ENCODE measurements at places on chromosomes 1 and 21.
A peak's percentile ranks its signal among the peaks of the same experiment; 100 is the strongest.

- no peak for DNase-seq
Observed at GRCh38 chr1:84834419-84835064, 58.5 kb downstream of the LPAR3 start.

- no peak for DNase-seq
Observed at GRCh38 chr1:58870298-58870676, 86.4 kb upstream of the JUN start.

DNA sequence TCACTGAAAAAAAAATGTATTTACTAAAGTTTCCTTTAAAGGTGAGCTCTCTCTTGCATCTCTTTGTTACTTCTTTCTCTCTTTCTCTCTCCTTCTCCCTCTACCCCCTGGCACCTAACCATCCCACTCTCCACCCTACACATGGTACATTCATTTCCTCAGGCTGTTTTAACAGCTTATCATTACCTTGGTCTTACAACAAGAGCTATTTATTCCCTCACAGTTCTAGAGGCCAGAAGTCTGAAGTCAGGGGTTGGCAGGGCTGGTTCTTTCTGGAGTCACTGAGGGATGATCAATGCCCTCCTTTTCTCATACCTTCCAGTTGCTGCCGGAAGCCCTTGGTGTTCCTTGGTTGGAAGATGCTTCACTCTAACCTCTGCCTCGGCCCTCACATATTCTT lies 91.1 kb upstream of the DSCAM start:
- DNase-seq: no peak

GRCh38 chr1:99849413-99849743 lies 783 bp upstream of the AGL start:
- peak; percentile 31 for DNase-seq

- no peak for DNase-seq
Observed at GRCh38 chr1:104856091-104856490, 1106.4 kb downstream of the AMY1C start.

GRCh38 chr1:9601942-9602793 lies 13.5 kb downstream of the TMEM201 start:
- no peak for DNase-seq

GRCh38 chr21:32602099-32602498 lies 10.1 kb downstream of the CFAP298 start:
- DNase-seq: no peak

DNA sequence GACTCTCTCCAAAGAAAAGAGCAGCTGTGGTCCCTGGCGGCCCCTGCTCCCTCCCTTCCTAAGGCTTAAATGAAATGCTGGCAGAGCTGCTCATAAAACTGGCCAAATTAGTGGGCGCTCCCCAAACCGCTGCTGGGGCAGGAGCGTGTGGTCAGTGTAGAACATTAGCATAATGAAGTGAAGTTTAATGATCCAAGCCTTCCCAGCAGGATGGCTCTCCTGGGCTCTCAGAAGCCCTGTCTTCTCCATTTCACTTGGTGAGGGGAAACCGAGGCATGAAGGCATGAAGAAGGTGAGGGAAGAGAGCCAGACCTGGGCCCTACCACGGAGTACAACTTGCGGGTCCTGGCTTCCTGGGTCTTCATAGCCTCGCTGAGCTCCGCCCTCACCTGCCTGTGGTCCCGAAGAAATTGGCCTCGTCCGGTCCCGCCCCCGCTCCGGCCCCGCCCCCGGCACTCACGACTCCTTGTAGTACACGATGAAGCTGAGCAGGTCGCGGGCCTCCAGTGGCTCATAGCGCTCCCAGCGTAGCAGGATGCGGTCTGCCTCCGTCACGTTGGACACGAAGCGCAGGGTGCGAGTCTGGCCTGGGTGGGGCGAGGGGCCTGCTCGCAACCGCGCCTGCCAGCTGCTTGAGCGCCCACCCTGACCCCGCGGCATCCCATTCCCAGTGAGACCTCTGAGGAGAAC lies 10.3 kb downstream of the INSRR start:
- DNase-seq: no peak

DNA sequence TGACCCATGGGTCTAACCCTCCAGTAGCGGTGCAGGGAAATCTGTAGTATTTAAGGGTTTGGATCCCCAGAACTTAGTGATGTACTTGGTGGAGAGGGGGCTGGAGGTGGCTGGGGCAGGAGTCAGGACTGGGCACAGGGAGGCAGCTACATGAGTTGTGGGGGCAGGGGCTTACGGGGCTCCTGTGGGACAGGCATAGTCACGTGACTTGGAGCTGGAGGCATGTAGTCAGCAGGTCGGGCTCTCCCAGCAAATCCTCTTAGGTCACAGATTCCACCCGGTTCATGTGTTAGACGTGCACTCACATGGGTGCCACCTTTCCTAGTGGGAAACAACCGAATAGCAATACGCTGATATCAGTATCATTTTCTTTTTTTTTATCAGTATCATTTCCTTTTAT lies 112.1 kb downstream of the PCP4 start:
- DNase-seq: no peak

GRCh38 chr1:58412071-58412580 lies 134.4 kb downstream of the OMA1 start:
- no peak for DNase-seq

DNA sequence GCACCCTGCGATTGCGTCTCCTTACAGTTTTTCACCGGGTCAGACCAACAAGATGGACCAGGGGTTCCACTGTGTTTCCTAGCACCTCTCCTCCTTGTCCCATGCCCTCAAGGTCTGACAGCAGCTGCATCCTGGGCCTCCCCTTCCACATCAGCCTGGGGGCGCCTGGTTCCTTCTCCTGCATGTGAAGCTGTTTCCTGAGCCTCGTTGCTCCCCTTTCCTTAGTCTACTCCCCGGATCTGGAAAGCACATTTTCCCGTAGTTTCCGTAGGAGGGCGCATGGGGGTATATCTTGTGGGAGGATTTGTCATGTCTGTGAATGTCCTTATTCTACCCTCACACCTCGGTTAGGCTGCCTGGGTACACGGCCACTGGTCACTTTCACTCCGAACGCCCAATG lies 6.1 kb downstream of the PRDM15 start:
- no peak for DNase-seq

DNA sequence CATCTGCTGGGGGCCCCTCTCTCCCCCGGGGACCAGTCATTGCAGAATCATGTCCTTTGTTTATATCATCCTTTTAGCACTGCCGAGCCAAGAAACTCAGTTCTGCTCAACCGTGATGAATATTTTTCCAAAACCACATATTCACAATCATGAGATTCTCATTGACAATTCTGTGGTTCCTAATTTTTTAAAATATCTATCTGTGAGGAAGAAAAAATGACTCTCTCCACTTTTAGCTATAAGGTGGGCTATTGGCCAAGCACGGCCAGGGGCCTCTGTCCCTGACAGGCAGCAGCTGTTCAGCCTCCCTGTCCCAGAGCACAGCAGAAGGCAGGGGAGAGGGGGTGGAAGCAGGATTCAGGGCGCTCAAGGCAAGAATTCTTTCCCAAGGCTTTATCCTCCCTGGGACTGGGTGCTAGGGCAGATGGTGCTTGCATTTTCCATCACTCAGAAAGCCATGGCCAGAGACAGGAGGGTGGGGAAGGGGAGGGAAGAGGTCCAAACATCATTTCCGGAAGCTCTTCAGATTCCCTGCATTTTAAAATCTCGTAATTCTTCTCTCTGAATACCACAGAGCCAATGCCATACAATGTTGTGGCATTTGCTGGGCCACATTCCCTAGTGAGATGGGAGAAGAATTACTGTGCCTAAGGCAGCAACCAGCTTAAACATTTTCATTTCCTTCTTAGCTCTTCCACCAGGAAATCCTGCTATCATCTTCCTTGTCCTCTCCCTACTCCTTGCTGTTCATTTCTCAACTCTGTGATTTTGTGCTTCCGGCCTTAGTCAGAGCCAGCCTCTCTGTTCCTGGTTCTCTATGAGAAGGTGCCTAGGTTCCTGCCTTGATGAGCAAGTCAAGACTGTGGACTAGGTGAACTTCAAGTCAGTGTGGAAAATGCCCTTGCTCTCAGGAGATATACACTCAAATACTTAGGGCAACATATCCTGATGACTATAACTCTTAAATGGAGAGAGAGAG lies 60.3 kb downstream of the KCNJ6 start:
- no peak for DNase-seq

DNA sequence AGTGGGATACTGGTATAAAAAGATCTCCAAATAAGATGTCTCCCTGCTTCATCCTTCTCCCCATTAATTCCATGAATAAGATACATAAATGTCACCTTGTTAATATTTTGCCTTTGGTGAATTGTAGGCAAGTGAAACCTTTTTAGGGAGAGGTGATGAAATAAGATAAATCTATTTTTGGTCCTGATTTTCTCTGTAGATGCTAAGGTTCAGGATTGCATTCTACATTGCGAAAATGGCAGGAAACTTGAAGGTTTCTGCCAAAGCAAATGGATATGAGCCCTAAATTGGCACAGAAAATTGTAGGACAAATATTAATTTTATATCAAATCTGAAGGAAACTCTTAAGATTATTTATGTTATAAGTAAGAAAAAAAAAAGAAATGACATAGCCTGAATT lies 107.1 kb downstream of the PLPPR4 start:
- DNase-seq: no peak

DNA sequence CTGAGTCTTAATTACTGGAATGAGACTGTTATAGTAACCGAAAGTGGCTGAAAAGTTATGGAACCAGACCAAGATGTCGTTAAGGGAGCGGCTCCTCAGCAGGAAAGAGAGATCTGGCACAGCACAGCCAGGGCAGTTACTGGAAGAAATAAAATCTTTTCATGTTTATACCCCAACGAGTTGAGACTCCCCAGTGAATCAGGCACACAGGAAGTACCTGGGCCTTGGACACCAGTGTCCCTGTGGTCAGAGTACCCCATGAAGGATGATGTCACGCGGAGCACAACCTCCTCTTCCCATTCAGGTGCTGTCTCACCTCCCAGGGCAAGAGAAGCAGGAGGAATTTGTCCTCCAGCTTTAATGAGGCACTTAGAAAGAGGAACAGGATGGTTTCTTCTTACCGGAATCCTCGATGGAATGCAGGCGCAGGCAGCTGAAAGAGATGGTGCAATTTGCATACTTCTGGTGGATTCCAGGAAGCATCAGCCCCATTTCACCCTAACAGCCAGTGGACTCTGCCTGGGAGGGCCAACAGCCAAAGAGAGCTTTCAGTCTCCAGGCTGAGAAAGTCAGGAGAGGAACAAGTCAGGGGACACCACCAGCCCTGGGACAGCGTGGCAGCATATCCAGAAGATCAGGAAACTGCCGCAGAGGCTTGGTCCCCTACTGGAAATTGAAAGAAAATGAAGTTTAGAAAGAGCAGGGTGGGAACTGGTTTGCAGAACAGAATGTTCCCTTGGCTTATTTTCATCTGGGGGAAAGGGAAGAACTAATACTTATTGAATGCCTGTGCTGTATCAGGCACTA lies 35.9 kb upstream of the CTTNBP2NL start:
- no peak for DNase-seq

- no peak for DNase-seq
Observed at GRCh38 chr1:190175320-190175719, 302.3 kb downstream of the BRINP3 start.

DNA sequence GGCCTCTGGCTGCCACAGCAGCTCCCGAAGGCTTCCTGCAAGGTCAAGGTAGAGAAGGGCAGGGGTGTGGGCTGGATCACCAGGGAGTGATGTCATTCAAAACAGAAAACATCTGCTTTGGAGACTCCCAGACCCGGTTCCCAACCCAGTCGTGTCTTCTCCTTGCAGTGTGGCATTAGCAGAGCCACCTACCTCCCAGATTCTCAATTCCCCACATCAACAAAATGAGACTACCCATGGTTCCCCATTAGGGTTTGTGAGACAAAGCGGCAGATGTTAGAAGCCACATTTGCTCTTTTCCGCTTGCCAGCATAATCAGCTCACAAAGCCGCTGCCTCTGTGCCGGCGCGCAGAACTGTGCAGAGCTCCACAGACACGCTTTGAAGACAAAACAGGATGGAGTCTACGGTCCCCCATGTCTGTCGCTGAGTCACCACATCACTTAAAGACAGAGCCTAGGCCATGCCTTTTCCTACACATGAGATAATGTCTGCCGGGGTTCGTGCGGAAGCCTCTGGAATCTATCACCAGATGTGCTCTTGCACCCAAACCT lies 12.5 kb downstream of the KIF17 start:
- DNase-seq: no peak

DNA sequence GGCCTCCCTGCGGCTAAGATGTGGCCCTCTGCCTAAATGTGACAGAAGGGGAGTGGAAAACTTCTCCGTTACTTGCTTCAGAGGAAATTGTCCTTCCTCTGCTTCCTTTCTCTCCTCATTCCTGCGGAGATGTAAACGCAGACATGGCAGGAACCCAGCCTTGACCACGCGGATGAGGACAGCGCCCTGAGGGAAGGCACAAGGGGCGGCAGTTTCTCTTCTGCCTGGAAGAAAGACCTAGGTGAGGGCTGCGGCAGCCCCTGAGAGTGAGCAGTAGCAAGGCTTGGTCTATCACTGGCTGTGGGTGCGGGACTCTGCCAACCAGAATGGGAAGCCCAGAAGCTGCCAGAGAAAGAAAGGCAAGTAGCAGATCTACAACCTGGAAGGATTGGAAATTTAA lies 14.0 kb upstream of the CTPS1 start:
- DNase-seq: no peak

DNA sequence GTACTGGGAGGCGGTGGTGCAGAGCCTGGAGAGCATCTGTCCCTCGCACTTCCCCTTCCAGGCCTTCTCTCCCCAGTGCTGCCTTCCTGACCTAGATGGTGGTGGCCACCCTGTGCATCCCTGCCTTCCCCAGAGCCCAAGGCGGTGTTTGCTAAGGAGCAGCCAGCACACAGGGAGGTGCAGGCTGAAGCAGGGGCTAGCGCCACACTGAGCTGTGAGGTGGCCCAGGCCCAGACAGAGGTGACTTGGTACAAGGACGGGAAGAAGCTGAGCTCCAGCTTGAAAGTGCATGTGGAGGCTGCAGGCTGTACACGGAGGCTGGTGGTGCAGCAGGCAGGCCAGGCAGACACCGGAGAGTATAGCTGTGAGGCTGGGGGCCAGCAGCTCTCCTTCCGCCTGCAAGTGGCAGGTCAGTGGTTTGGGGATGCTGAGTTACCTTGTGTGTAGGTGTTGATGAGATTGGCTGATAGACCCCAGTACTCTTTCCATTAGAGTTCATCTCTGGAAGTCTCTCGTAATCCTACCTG lies 51.6 kb downstream of the OBSCN start:
- no peak for DNase-seq

- no peak for DNase-seq
Observed at GRCh38 chr1:64513545-64513944, 43.6 kb downstream of the CACHD1 start.

- DNase-seq: no peak
Observed at GRCh38 chr1:225354906-225355305, 72.9 kb downstream of the LBR start.

- no peak for DNase-seq
Observed at GRCh38 chr21:24290151-24290833, 1317.0 kb downstream of the MRPL39 start.

GRCh38 chr1:92410706-92411105 lies 76.0 kb downstream of the GFI1 start:
- DNase-seq: no peak

DNA sequence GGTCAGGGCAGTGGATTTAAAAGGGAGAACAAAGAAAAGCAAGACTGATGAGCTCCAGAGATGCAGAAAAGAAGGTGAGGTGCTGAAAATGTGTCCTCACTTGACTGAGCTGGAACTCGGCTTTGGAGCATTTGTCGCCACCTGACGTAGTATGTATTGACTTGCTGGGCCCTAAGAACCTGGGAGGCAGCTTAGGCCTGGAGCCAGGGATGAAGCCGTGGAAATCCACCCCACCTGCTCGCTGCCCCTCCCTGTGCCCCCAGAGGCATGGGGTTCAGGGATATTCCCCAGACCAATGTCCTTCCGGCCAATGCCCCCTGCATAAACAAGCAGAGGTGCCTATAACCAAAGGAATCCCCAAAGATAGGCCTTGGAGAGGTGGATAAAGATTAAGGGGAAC lies 14.3 kb downstream of the MRAP start:
- no peak for DNase-seq

- no peak for DNase-seq
Observed at GRCh38 chr1:155125511-155125945, 2.1 kb upstream of the EFNA1 start.
